ENCODE measurements at places on chromosomes 4 and X.

DNA sequence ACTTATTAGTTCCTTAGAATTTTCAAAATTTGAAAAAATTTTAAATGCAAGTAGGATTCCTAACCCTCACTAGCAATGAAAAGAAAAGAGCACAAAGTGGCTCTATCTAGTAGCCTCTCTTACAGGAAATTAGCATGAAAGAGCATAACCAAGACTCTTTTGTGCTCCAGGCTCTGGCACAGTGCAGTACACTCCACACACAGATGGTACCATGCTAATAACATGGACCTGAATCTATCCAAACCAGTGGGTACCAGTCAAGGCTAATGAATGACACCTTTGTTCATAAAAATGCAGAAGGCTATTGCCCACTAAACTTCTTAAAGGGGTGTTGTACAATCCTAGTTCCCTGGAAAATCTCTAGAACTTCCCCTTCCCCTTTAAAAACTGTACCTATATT is 119.0 kb downstream of the MANBA start:
- DNase-seq: no peak

- DNase-seq: no peak
These were observed 136.1 kb upstream of the STIM2 start for GRCh38 chr4:26724534-26724933.

GRCh38 chrX:44010626-44011025 is 37.4 kb upstream of the NDP start:
- no peak for DNase-seq

DNA sequence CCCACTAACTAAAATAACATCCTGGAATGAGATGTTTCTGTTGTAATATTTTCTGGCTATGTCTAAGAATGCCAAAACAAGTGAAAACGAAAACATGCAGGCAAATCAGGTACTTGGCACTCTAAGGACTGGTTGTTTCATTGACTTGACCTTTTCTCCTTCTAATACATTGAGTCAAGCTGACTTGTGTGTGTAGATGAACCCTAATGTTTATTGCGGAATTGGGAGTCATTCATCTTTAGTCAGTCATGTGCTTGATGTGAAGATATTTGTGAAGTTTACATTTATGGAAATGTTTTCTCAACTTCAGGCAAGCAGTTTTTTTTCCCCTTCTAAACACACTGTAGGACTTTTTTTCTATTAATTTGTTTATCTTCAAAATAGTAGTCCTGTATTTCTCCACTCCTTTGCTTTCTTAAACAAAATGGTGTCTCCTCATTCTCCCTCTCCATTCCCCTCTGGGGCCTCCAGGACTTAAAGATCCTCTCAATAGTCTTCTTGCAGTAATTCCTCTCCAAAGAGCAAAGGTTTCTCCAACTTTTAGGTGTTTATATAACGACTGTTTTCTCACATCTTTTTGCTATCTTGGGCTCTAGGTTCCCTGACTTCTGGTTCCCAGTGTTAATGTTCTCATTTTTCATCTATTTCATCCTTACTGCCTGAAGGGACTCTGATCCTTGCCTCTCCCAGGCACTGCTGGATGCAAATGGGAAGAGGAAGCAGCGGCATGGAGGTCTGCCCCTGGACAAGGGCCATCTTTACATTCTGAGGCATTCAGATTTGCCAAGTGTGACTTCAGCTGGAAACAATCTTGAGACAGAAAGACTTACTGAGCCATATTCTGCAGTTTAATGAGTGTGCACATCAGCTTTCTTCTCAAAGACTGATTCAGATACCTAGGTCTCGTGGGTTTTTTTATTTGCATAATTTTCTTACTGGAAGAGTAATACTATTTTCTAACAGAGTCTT is 166.4 kb downstream of the ARHGAP6 start:
- DNase-seq: no peak

DNA sequence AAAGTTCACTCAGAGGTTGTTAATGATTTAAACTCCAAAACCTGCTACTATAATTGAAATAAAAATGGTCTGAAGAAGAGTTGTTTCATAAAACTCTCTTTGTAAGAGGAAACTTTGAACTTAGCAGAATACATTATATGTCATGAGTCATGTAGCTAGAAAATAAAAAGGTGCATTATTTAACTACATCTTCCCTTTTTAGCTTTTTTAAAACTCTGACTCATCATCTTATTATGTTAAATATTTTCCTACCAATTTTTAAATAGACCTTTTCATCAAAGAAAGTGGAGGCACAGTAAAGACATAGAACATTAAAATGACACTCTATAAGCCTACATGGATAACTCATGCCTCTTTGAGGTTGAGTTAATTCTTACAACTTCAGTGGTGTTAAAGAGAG is 1.2 kb upstream of the ZNF827 start:
- DNase-seq: no peak

GRCh38 chrX:8728932-8729535 is 2.9 kb downstream of the ANOS1 start:
- DNase-seq: no peak

DNA sequence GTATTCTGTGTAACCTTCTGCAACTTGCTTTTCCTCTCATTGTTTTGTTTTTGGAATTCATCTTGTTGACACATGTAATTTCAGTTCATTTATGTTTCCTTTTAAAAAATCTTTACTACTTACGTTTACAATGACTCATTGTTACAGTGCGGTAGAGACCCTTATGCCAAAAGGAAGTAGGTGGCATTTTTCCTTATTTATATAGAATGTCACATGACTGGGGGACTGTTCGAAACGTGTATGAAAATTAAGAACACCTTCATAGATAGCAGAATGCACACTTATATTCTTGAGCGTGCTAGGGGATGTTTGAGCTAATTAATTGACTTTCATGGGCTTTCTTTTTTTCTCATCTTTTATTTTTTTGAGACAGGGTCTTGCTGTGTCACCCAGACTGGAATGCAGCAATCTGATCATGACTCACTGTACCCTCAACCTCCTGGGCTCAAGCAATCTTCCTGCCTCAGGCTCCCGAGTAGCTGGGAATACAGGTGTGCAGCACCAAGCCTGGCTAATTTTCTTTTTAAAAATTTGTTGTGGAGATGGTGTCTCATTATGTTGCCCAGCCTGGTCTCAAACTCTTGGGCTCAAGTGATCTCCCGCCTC is 7.3 kb downstream of the REPS2 start:
- no peak for DNase-seq

GRCh38 chr4:43360296-43360695 is 467.8 kb downstream of the GRXCR1 start:
- no peak for DNase-seq

DNA sequence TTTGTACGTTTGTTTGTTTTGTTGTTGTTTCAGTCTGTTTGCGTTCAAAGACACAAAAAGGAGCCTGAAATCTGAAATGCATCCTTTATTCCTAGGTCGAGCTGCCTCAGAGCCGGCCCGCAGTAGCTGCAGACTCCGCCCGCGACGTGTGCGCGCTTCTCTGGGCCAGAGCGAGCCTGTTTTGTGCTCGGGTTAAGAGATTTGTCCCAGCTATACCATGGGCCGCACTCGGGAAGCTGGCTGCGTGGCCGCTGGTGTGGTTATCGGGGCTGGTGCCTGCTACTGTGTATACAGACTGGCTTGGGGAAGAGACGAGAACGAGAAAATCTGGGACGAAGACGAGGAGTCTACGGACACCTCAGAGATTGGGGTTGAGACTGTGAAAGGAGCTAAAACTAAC is 2.4 kb downstream of the ARMCX1 start:
- no peak for DNase-seq

DNA sequence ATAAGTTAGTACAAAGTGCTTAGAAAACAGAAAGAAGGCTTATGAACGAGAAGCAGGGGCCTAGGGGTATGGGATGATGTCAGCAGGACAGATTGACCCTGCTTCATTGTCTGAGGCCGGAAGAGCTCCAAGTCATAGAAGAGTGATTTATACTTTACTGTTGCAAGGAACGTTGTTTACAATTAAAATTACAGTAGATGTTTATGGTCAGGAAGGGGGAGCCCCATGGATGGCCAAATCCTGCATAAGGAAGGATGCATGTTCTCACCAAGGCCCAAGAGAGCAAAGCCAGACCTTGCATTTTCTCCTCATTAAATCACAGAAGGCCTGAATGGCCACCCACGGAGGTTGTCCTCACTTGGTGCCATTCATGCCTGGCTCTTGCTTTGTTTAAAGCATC is 115.3 kb downstream of the LDB2 start:
- no peak for DNase-seq

DNA sequence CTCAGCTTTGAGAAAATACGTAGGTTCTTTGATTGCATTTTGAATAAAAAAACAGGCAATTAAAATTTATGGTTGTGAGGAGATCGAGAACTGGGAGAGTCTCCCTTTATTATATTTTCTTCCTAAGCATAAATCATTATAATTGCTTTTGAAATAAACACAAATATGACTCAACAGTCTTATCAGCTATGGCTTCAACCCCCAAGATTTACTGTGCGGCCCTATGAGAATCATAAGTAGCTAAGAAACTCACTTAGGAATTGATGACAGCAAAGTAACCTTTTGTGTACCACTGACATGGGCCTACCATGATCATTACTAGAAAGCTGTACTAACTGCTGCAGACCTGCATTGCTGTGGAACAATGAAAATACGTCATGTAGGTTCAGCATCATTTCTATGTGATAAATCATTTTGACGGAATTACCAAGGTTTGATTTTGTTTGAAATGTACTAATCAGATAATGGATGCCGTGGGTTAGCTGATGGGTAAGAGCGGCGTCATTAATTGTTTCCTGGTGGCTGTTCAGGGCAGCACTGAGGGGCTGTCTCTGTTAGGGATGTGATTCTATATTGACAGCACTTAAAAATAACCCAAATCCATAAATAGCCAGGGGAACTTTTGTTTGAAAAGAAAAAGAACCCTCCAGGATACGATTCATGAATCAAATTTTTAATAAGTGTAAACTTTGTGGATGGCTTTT is 51.5 kb upstream of the GPRIN3 start:
- DNase-seq: no peak

DNA sequence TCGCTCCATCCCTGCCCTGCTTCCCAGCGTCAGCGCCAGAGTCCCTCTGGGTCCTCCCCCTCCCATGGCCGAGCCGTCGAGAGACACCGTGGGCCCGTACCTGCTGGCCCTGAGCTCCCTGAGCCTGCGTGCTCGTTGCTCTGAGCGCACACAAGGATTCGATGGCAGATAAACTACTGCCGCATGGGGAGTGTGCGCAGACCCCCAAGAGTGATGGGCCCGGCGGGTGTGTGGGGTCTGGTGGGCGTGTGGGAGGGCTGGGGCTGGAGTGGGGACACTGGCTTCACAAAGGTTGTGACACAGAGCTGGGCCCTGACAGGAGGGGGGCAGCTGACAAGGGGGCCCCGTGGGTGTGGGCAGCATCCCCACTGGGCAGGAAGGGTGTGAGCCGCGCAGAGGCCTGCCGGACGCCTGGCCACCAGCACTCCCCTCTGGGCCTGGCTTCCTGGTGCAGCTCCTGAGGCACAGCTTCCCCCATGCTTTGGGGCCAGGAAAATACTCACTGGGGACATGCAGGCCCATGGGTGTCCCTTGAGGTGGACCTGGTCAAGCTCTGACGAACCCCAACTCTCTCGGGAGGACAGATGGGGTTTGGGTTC is 4.8 kb upstream of the RGS12 start:
- DNase-seq: no peak

DNA sequence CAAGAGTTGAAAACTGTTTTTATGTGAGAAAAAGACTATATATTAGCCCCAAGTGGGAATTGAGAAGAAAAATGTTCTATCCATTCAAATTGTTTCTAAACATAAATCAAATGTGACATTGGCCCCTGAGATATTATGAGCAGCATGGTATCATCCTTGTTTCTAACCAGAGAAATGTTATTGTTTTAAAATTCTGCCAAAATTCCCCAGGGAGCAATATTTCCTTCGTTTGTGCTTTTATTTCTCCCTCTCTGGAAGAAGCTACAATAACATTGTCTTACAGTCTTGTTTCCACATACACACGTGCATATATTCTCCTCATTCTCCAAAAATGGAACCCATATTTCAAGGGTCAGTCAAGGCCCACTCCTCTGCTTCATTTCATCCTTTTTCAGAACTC is 46.7 kb downstream of the MAGEB17 start:
- no peak for DNase-seq

- peak; percentile 18 for DNase-seq
These were observed 219.0 kb downstream of the TLL1 start for GRCh38 chr4:166091912-166092510.
